Naive thymus-derived CD4-positive, alpha-beta T cell (primary cell): ENCODE measurements at places on chromosomes 1 and 21. TPM values are rescaled to one million over a fixed set of nuclear protein-coding genes. Genes with fewer than 3 reads are reported as not detected.

DNA sequence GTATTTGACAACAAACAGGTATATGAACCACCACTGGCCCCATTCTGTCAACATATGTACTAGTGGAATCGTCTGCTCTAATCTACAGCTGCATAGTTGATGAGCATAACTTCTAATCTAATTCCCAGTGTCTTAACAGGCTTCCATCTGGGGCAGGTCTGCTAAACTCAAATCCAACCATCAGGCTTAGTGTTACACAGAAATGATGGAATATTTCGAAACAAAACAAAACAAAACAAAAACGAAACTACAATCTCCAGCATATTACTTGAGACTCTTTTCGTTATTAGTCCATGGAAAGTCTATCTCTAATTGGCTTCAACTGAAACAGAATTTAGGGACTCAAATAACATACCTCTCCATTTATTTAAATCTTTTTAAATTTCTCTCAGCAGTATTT lies 37.6 kb downstream of the DIPK1A start:
- H3K4me3 ChIP-seq, result no peak overlapping the region
- DNase-seq, result no peak
- H3K27ac ChIP-seq, result no peak overlapping the region
- no peaks in the 10 kb centered on the region for H3K4me1 ChIP-seq
- H3K36me3 ChIP-seq, result no peaks in the 10 kb centered on the region

DNA sequence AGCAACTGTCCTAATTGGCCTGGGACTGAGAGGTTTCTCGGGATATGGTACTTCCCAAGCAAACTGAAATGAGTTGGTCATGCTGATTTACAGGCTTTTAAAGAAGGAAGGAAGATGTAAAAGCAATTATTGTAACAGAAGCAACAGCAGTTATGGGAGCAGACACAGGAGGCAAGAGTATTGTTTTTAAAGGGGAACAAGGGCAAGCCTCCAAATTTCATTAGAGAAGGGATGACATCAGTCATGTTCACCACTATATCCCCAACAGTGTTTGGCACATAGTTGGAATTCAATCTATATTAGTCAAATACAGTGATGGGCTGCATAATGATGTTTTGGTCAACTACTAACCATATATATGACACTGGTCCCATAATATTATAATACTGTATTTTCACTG lies 46.0 kb upstream of the JUN start:
- H3K4me1 ChIP-seq, result no peaks in the 10 kb centered on the region
- no peak overlapping the region for H3K27ac ChIP-seq
- no peak overlapping the region for H3K4me3 ChIP-seq
- no peaks in the 10 kb centered on the region for H3K36me3 ChIP-seq
- no peak for DNase-seq
- no peaks in the 10 kb centered on the region for H3K27me3 ChIP-seq

DNA sequence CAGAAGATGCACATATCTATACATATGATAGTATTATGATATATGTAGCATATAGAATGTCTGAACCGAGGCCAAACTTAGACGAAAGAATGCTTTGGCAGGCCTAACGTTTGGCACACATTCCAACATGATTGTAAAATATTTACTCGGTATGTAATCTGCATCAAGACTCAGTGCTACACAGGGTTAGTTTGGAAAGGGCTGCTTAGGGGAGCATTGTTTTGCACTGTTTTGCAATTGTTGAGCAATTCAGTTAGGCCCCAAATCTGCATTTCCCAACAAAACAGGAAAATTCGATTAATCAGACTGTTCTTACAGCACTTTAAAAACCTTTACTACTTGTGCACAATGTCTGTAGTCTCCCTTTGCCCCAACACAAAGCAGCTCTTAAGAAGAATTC lies 216.0 kb upstream of the NEGR1 start:
- H3K4me3 ChIP-seq, result no peak overlapping the region
- DNase-seq, result no peak
- no peaks in the 10 kb centered on the region for H3K4me1 ChIP-seq
- H3K27ac ChIP-seq, result no peak overlapping the region

DNA sequence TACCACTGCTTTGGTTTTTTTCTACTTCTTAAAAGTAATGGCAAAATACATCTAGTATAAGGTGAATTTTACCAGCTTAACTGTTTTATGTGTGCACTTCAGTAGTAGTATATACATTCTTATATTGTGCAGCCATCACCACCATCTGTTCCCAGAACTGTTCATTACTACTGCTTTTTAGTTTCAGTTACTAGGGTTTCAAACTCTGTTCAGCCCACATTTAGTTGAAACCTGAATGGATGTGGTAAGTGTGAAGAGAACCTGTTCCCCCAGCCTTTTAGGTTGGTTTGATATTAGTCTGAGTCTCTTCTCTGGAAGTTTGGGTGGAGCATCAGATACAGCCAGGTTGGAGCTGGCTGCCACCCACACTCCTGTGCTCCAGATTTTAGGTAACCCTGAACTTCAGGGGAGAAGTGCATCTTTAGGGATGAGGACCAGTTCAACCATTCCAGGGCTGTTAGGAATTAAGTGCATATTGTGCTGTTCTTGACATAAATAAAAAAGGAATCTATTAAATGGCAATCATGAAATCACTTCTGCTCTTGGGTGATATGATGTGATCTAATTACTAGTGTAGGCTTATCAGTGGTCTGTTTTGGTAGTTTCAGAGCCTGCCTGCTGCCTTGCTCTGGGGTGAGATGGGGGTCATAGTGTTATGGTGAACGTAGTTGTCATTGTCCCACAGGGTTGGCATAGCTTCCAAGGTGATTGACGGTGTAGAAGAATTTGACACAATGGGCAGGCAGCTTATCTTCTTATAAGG lies 32.1 kb downstream of the URB2 start:
- H3K27me3 ChIP-seq, result no peaks in the 10 kb centered on the region
- no peak overlapping the region for H3K27ac ChIP-seq
- H3K36me3 ChIP-seq, result no peaks in the 10 kb centered on the region
- DNase-seq, result no peak

DNA sequence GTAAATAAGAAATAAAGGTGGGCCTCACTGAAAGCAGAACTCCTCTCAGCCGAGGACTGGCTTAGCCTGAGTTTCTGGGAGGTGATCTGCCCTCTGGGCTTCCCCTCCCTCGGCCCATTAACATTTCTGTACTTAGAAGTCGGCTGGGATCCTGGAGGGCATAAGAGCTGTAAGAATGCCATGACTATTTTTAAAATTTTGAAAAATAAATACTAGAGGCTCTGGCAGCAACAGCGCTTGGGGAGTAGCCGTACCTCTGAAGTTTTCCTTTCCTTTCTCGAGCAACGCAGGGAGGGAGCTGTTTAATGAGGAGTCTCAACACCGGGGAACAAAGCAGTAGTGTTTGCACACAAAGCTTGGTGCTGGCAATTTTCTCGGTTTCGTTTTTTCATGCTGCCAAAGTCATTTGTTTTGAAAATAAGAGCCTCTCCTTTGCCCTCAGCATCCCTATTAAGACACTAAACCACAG lies 498.7 kb downstream of the SMYD3 start:
- no peaks in the 10 kb centered on the region for H3K4me1 ChIP-seq
- no peaks in the 10 kb centered on the region for H3K36me3 ChIP-seq
- no peak overlapping the region for H3K4me3 ChIP-seq
- H3K27ac ChIP-seq, result no peak overlapping the region
- no peak for DNase-seq
- no peaks in the 10 kb centered on the region for H3K27me3 ChIP-seq

DNA sequence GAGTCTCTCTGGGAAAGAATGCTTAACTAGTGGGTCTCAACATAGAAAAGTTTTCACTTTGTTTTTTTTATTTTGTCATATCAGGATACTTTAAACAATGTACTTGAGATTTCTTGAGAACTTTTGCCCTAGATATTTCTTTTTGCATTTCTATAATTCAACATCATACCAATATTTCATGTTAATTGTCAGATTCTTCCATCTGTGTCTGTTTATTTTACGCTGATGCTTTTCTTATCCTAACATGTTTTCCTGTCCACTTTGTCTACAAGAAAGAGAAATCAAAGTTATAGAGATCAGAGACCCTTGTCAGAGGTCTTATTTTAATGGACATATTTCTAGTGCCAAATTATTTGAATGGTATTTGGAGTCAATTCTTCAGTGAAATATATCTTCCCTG lies 95.5 kb upstream of the B3GALT2 start:
- H3K36me3 ChIP-seq, result no peaks in the 10 kb centered on the region
- H3K27ac ChIP-seq, result no peak overlapping the region
- no peak overlapping the region for H3K4me3 ChIP-seq

DNA sequence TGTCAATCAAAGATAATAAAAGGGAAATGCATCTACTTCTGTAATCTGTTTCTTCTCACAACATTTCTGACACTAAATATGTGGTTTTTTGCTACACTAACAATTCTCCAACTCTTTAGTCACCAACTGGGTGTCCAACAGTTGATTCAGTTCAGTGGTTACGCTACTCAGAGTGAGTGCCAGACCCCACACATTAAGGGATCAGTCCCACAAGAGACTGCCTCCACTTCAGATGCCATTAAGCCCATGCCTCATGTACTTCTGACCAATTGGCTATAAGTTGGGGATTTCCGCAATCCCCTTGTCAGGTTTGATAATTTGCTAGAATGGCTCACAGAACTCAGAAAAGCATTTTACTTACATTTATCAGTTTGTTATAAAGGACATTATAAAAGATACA lies 28.4 kb downstream of the RNF2 start:
- no peak overlapping the region for H3K4me3 ChIP-seq
- no peak for DNase-seq
- H3K4me1 ChIP-seq, result no peaks in the 10 kb centered on the region
- H3K27me3 ChIP-seq, result no peaks in the 10 kb centered on the region
- H3K36me3 ChIP-seq, result no peaks in the 10 kb centered on the region

GRCh38 chr1:10598389-10598702 lies 123.6 kb downstream of the PEX14 start:
- H3K27ac ChIP-seq, result no peak overlapping the region
- H3K4me3 ChIP-seq, result no peak overlapping the region
- H3K27me3 ChIP-seq, result no peaks in the 10 kb centered on the region
- H3K4me1 ChIP-seq, result no peaks in the 10 kb centered on the region
- H3K36me3 ChIP-seq, result peaks cover 11% of the 10 kb centered on the region

DNA sequence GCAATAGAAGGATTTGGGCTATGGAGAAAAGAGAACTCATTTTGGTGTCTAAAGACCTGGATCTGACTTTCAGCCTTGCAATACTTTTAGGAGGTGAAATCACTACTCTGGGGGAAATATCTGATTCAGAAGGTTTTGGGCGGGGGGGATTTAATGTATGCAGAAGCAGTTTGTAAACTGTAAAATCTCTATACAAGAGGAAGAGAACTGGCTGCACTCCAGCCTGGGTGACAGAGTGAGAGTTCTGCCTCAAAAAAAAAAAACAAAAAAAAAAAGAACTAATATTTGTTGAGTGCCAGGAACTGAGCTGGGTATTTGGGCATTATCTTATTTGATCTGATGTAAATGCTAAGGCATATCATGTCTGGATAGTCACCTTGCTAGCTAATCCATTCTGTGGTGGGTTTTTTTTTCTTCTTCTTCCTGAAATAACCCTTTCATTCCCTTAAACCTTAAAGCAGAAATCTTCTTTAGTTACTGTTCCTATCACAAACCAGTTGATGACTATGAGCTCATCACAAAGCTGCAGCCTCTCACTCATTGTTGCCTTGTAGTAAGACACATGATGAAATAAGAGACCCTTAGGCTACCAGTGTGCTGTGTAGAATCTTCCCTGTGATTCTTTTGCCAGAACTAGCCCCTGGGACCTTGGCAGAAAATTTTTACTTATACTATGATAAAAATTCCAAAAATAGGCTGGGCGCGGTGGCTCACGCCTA lies 35.6 kb upstream of the SLC16A1 start:
- H3K36me3 ChIP-seq, result no peaks in the 10 kb centered on the region
- no peaks in the 10 kb centered on the region for H3K4me1 ChIP-seq
- no peak overlapping the region for H3K27ac ChIP-seq
- no peak for DNase-seq

- H3K27ac ChIP-seq, result peak overlapping the region; percentile 58
- no peaks in the 10 kb centered on the region for H3K27me3 ChIP-seq
- no peaks in the 10 kb centered on the region for H3K36me3 ChIP-seq
- no peak for DNase-seq
- H3K4me3 ChIP-seq, result no peak overlapping the region
These were observed 14.8 kb upstream of the PTPRC start for GRCh38 chr1:198623752-198624647.

DNA sequence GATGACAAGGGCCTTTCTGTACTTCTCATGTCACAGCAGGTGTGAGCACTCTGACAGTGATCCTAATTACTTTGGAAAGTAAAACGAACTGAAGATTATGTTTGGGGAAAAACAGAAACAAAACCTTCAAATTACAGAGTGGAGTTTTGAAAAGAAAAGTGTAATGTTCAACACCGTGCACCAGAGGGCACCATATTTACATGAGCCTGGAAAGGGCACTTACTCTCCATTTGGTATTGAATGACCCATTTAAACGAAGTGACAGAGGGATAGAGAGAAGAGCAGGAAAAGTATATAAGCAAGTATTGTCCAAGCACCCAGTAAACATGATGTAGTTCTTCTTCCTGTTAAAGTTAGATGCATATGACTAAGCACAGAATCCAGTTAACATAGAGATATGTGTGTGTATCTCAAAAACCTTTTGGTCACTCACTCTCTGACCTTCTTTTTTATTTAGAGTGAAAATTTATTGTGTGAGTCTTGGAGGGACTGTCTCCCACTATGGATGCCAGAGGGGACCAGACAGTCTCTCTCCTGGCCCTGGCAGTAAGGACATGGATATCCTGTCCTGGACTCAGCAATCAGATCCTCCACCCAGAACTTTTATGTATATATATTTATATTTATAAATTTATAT lies 3.8 kb upstream of the RGSL1 start:
- H3K4me3 ChIP-seq, result no peak overlapping the region
- no peaks in the 10 kb centered on the region for H3K36me3 ChIP-seq
- no peak for DNase-seq
- no peaks in the 10 kb centered on the region for H3K4me1 ChIP-seq

TAF5L gene
- total RNA-seq, result 17.3 TPM

CELA3A gene
- total RNA-seq, result not detected
